Mammary epithelial cell (primary cell): ENCODE measurements at places on chromosomes 5 and 9. TPM values are rescaled to one million over a fixed set of nuclear protein-coding genes. Genes with fewer than 3 reads are reported as not detected.

The QRFP gene
- not detected in 2 replicates for total RNA-seq

The SLC34A1 gene
- total RNA-seq = not detected

The WDR38 gene
- total RNA-seq = not detected in 2 replicates

The ADAMTS6 gene
- 47.5 and 67.4 TPM in 2 replicates for total RNA-seq

The PHYHD1 gene
- total RNA-seq = 4.7 TPM

The SPINK7 gene
- total RNA-seq = not detected

The PCA3 gene
- total RNA-seq = not detected in 2 replicates

The LCN1 gene
- not detected in 2 replicates for total RNA-seq

The DOLPP1 gene
- total RNA-seq = 11.3 TPM

The ACER2 gene
- total RNA-seq = 38.3 TPM

The SLC25A48 gene
- 0.17 TPM for total RNA-seq

The CDH18 gene
- total RNA-seq = not detected

The LCN15 gene
- not detected for total RNA-seq

The TAF11L5 gene
- not detected in 2 replicates for total RNA-seq

The GFI1B gene
- total RNA-seq = not detected in 2 replicates

The MYMK gene
- total RNA-seq = not detected in 2 replicates

The NR5A1 gene
- total RNA-seq = not detected in 2 replicates

The ELOVL7 gene
- 17.8 TPM for total RNA-seq

The FKTN gene
- total RNA-seq = 27.5 and 31.2 TPM in 2 replicates

The SPOCK1 gene
- 13.3 TPM for total RNA-seq

The BTNL3 gene
- total RNA-seq = not detected in 2 replicates

The GMCL2 gene
- not detected in 2 replicates for total RNA-seq

The DBH gene
- total RNA-seq = not detected

The PCDHGB4 gene
- total RNA-seq = 4.2 and 5.7 TPM in 2 replicates

The ZNG1A gene
- total RNA-seq = 47.6 and 64.0 TPM in 2 replicates

The HEMGN gene
- not detected for total RNA-seq

The SLC6A19 gene
- total RNA-seq = not detected
